ENCODE measurements at places on chromosomes 5 and 9.

DNA sequence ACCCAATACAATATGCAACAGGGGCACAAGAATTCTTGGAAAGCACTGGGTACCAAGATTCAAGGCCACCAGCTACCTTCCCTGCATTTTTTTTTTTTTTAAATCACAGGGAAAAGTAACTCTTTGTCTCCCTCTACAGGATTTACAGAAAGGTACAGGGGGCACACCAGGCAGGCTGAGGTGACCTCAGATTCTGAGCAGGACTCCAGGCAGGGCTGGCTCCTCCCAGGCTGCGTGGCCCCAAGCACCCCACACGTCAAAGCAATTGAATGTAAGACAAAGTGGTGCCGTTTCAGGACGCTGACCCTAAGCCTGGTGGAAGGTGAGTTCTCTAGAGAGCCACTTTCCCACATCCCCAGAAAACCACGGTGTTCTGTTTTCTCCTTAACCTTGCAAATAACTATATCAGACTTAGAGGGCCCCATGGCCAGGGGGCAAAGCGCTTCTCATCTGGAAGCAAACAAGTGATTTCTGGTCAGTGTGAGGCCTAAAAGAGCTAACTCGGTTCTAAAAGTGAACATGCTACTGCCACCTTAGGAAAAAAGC, 222.6 kb downstream of the ROR2 start:
- DNase-seq, result peak; percentile 28

DNA sequence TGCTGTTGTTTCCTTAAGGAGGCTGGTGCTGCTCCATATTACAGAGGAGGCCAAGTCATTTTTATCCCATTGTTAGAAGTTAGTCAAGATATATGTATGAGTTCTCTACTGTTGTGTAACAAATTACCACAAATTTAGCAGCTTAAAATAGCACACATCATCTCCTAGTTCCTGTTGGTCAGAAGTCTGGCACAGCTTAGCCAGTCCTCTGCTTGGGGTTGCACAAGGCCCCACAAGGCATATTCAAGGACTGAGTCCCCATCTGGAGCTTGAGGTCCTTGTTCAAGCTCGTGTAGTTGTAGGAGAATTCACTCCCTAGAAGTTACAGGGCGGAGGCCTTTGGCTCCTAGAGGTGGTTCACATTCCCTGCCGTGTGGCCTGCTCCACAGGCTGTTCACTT, 14.7 kb downstream of the MTAP start:
- DNase-seq, result peak; percentile 78

DNA sequence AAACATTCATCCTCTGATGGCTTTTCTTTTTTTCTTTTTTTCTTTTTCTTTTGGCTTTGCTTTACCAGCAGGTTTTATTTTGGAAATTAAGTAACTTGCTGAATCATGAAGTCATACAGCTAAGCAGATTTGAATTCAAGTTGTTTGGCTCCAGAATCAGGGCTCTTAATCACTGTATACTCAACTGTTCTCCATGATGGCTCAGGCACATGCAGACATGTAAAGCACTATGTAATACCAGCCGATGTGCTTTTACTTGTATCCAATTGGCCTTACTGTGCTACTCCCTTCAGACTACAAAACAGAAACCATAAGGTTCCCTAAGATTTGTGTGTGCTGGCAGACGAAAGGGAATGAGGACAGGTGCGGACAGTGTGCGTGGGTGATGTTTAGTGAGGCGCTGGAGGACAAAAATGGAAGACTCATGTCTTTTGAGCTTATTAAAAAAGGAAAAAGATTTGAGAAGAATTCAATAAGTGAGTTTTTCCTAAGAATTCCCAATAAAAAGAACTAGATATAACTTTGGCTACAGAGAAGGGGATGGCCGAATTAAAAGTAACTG, 44.7 kb upstream of the OTP start:
- DNase-seq, result no peak

DNA sequence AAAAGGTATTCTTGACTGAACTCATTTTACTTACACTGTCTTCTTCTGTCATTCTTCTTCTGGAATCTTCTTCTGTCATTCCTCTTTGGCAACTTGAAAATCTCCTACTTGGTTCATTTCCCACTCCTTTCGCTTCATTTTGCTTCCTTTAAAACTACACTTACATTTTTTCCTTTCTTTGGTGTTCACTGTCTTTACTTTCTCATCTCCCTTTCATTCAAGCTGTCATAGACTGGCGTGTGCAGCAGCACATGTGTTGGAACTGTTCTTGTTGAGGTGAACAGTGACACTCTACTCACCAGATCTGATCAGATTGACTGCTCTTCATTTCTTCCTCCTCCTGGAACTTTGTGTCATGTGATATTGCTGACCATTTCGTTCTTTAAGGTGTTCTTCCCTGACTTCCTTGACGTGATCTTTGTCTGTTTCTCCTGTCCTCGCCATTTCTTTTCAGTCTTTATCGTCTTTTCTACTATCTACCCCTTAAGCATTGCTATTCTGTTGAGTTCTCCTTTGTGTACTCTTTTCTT, 6.4 kb downstream of the DNAJC25 start:
- no peak for DNase-seq

- DNase-seq, result no peak
These were observed 442.2 kb upstream of the GRAMD2B start for GRCh38 chr5:125981016-125981415.

GRCh38 chr9:79383096-79383495, 188.7 kb upstream of the TLE4 start:
- no peak for DNase-seq

DNA sequence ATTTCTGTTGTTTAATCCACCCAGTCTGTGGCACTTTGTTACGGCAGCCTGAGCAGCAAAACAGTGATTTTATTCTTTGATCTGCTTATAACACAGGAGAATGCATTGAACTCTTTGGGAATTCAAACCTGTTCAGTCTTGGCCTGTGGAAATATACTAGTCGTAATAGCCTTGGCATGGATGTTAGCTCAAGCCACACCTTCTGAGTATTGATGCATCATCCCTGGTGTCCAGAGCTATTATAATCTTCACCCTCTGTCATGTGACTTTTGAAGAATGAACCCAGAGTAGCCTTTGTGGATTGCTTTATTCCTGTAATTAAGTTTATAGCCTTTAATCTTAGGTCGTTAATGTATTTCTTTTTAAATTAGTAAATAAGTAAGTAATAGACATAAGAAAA, 50.8 kb upstream of the TEX48 start:
- peak; percentile 66 for DNase-seq

- DNase-seq, result peak; percentile 51
These were observed 131.5 kb downstream of the ERCC6L2 start for GRCh38 chr9:96006961-96007360.

DNA sequence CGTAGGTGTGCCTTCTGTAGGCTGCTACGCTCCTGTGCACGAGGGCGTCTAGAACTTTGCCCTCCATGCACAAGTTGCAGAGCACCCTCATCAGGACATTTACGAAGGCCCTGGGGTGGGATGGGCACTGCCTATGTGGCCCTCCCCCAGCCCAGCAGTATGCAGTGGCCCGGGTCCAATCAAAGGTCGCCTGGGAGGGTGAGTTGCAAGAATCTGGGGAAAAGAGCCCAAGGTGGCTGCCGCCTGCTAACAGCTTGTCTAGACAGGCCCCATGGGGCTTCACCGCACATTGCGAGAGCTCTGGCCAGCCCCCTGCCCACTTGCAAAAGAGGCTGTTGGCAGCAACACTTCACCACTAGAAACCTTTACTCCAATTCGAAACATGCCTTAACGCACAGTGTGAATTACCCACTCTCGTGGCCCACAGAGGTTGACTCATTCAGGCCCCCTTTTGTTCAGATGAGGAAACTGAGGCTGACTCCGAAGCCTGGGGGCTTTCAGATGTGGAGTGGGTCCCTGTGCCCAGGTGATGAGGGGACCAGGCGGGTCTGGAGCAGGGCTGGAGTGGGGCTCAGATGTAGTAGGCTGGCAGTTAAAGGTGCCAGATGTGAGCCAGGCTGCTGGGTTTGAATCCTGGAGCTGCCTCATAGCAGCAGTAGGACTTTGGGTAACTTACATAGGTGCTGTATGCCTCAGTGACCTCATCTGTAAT, 31.8 kb upstream of the IL17B start:
- DNase-seq, result no peak

- peak; percentile 33 for DNase-seq
These were observed 632.6 kb upstream of the WWC1 start for GRCh38 chr5:167658889-167659288.

GRCh38 chr5:9363026-9363425, 182.8 kb downstream of the SEMA5A start:
- no peak for DNase-seq

GRCh38 chr5:168734620-168735300, 155.6 kb upstream of the PANK3 start:
- peak; percentile 12 for DNase-seq

DNA sequence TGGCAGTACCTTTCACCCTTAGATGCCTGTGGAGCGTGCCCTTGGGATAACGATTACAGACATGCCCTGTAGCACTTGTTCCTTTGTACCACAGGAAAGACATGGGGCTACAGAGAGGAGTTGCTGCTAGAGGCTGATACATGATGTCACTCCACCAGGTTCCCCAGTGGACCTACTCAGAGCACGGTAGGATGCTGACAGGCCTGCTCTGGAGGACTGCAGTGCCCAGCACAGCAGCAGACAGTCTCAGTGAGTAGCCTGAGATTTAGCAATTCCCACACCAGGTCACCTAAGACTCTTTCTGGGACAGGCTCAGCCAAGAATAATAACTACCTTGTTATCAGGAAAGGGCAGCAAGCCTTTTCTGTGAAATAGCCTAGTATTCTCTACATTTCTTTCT, 28.8 kb downstream of the PDE4D start:
- no peak for DNase-seq

DNA sequence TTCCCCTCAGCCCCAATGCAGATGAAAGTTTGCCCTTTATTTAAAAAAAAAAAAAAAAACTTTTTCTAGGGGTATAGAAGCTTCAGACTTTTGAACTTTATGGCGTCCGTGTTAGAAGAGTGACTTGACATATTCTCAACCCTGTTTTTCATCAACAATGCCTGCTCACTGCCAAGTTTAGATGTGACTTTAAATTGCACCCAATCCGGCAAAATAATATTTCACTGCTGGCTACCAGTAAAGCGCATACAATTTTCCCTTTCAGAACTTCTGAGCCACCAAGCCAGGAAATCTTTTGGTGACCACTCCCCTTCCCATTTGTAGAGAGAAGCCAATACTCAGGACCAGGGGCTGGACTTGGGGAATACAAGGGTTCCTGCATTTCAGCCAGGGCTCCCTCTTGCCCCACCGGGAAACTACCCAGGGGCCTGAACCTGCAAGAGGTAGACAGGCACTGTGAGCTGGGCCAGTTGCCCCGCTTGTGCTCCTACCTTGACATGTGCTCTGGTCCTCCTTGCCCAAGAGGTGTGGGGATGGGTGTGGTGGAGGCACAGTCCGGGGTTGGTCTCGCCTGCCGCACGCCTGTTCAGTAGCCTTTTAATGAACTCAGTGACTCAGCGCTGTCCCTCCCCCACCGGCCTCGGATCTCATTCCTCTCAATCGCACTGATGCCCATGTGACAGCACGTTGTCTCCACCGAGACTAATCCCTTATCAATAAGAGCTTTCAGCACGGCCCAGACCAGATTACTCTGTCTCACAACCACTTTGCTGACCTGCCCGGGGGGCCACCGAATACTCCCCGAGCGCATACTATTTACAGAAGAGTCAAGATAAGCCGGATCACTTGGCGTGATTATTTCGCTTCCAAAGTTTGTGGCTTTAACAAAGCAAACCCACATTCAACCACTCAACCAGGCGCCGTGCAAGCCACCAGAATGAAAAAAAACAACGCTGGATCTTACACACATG, 226.4 kb downstream of the DCP2 start:
- DNase-seq, result peak; percentile 75

GRCh38 chr5:136028782-136029742, at the start of gene TGFBI:
TSS of gene TGFBI (plus strand) at chr5:136028988. CDS start at chr5:136029056, 68 bp downstream.
- DNase-seq, result peak; percentile 55

DNA sequence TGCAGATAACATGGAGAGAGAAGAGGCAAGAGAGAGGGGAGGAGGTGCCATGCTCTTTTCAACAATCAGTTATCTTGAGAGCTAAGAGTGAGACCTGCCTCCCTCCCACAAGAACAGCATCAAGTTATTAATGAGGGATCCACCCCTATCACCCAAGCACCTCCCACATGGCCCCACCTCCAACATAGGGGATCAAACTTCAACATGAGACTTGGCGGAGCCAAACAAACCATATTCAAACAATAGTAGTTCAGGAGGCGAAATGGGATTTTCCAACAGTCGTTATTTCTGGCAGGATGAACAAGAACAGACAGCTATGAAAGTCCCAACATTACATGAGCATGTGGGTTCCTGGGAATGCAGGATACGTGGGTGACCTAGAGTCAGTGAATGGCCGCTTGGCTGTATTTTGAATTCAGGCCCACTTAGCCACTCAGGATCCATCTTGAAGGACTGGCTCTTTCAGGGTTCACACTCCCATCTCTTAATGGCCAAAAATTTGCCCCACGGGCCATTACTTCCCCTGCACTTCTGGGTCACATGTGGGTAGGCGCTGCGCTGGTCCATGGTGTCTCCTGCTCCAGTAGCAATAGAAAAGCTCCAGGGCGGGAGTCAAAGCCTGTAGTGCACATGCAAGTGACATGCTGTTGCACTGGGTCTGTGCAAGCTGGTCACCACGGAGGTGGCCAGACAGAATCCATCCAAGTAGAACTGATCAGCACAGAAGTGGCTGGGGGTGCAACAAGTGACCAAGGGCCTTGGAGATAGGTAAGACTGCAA, 7.1 kb upstream of the FAF2 start:
- DNase-seq, result no peak

Data from fibroblast of lung (primary cell).